ENCODE measurements at places on chromosomes 5 and 9. TPM values are rescaled to one million over a fixed set of nuclear protein-coding genes. Genes with fewer than 3 reads are reported as not detected.

DNA sequence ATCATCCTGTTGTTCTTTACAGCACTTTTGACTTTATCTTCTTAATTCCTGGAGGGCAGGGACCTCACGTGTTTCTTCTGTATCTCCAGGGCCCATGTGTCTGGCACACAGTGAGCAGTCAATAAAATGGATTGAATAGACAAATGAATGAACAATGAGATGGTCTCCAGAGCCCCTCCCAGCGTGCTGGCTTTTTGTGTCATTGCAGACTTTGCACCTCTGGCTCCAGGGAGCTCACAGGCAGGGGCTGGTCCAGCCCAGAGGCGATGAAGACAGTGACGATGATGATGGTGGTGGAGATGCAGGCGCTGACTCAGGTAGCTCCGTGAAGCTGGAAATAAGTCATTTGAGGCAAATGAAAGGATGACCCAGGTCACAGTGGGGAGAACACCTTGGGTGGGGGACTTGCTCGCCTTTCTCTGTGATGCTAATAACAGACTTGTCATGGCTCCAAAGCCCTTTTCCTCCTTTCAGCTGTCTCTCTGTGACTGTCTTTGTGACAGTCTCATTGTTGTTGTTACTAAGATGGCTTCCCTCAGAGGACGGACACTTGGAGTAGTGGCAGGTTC, 30.4 kb upstream of the FABP6 start:
- DNase-seq = no peak
- H3K27ac ChIP-seq = no peak overlapping the region
- H3K4me1 ChIP-seq = peaks cover 8% of the 10 kb centered on the region
- H3K27me3 ChIP-seq = no peaks in the 10 kb centered on the region
- no peak overlapping the region for H3K4me3 ChIP-seq
- H3K36me3 ChIP-seq = no peaks in the 10 kb centered on the region

- H3K36me3 ChIP-seq = no peaks in the 10 kb centered on the region
- H3K4me1 ChIP-seq = no peaks in the 10 kb centered on the region
- no peaks in the 10 kb centered on the region for H3K27me3 ChIP-seq
- H3K27ac ChIP-seq = no peak overlapping the region
- DNase-seq = no peak
Observed at GRCh38 chr9:93978551-93978950, 23.4 kb upstream of the BARX1 start.

DNA sequence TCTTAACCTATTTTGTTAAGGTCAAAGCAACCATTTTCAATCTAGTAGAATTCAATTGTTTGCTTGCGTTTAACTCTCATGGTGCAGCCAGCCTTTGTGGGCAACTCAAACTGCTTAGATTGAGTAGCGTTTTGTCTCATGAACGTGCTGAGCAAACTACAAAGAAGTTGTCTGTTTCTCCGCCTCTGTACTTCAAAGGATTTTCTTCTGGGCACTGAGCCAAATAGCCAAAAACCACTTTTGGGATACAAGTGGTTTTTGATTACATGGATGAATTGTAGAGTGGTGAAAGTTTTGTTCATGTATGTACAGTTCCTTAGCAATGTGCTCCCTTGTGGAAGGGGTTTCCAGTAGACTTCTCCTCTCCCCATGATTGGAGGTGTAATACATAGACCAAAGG, 122.9 kb downstream of the CFAP90 start:
- H3K4me3 ChIP-seq = no peak overlapping the region
- no peak overlapping the region for H3K27ac ChIP-seq
- no peaks in the 10 kb centered on the region for H3K27me3 ChIP-seq
- DNase-seq = no peak

GRCh38 chr9:10331157-10331556, 281.6 kb downstream of the PTPRD start:
- H3K27ac ChIP-seq = no peak overlapping the region
- H3K27me3 ChIP-seq = no peaks in the 10 kb centered on the region
- no peaks in the 10 kb centered on the region for H3K4me1 ChIP-seq
- no peak for DNase-seq
- H3K36me3 ChIP-seq = no peaks in the 10 kb centered on the region

- DNase-seq = no peak
- H3K27ac ChIP-seq = no peak overlapping the region
- H3K27me3 ChIP-seq = no peaks in the 10 kb centered on the region
- no peaks in the 10 kb centered on the region for H3K4me1 ChIP-seq
- 0 out of 2 replicates have a peak, but pooled peaks cover 2% of the 10 kb centered on the region for H3K36me3 ChIP-seq
Observed at GRCh38 chr9:136521537-136521936, 24.3 kb downstream of the NOTCH1 start.

- H3K27ac ChIP-seq = no peak overlapping the region
- no peaks in the 10 kb centered on the region for H3K27me3 ChIP-seq
- DNase-seq = no peak
- H3K4me3 ChIP-seq = no peak overlapping the region
- no peaks in the 10 kb centered on the region for H3K4me1 ChIP-seq
Observed at GRCh38 chr9:23721466-23721865, 104.6 kb downstream of the ELAVL2 start.

GRCh38 chr5:137836997-137837396, 30.7 kb upstream of the MYOT start:
- no peak overlapping the region for H3K27ac ChIP-seq
- no peaks in the 10 kb centered on the region for H3K4me1 ChIP-seq
- no peaks in the 10 kb centered on the region for H3K36me3 ChIP-seq

GRCh38 chr9:89999176-89999533, 394.3 kb downstream of the GADD45G start:
- H3K4me1 ChIP-seq = peaks cover 12% of the 10 kb centered on the region
- no peak overlapping the region for H3K4me3 ChIP-seq
- DNase-seq = no peak
- H3K27me3 ChIP-seq = no peaks in the 10 kb centered on the region

GRCh38 chr5:113102121-113102531, 125.5 kb downstream of the DCP2 start:
- H3K4me1 ChIP-seq = no peaks in the 10 kb centered on the region
- no peak for DNase-seq
- H3K4me3 ChIP-seq = no peak overlapping the region
- no peak overlapping the region for H3K27ac ChIP-seq

DNA sequence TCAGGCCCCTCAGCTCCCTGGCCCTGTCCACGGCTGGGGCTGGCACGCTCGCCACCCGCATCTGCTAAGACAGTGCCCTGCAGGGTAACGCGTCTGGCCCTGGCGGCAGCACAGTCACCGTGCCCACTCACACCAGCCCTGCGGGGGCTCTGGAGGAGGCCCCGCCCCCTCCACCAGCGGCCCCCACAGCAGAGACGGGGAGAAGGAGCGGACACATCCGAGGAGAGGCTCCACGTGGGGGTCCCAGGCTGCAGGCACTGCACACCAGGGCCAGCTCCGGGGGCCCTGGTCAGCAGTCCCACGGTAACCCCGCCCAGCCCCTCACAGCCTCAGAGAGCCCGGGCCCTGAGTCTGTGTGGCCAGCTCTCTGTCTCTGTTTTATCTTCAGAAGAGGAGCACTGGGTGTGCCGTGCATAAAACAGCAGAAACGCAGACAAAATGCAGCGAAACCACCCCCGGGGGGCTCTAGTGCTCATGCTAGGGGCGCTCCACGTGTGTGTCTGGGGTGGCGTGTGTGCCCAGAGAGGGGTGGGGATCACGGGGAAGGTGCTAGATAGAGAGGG, 47.5 kb upstream of the NRARP start:
- DNase-seq = no peak
- no peak overlapping the region for H3K4me3 ChIP-seq
- H3K27ac ChIP-seq = no peak overlapping the region
- no peaks in the 10 kb centered on the region for H3K36me3 ChIP-seq

GRCh38 chr5:80668016-80668969, 13.5 kb upstream of the DHFR start:
- no peaks in the 10 kb centered on the region for H3K27me3 ChIP-seq
- peaks cover 12% of the 10 kb centered on the region for H3K36me3 ChIP-seq
- no peak overlapping the region for H3K4me3 ChIP-seq
- no peak for DNase-seq
- H3K27ac ChIP-seq = no peak overlapping the region

DNA sequence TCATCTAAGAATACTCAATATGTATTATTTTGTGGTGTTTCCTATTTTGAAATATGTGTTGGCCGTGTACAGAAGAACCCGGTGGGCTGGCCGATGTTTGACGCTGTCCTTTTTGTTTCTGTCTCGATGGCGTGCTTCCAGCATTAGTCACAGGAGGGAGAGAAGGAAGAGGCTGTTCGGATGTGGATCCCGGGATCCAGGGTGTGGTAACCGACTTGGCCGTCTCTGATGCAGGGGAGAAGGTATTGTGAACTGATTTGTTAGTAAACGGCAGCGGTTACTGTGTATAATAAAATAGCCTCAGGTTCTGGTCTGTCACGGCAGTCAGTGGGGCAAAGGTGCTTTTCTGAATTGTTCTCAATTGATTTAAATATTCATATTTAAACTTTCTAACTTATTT, 275.0 kb downstream of the ARHGEF28 start:
- no peaks in the 10 kb centered on the region for H3K27me3 ChIP-seq
- H3K36me3 ChIP-seq = no peaks in the 10 kb centered on the region
- DNase-seq = no peak
- no peak overlapping the region for H3K4me3 ChIP-seq
- no peak overlapping the region for H3K27ac ChIP-seq

The CARTPT gene
- total RNA-seq = not detected

DNA sequence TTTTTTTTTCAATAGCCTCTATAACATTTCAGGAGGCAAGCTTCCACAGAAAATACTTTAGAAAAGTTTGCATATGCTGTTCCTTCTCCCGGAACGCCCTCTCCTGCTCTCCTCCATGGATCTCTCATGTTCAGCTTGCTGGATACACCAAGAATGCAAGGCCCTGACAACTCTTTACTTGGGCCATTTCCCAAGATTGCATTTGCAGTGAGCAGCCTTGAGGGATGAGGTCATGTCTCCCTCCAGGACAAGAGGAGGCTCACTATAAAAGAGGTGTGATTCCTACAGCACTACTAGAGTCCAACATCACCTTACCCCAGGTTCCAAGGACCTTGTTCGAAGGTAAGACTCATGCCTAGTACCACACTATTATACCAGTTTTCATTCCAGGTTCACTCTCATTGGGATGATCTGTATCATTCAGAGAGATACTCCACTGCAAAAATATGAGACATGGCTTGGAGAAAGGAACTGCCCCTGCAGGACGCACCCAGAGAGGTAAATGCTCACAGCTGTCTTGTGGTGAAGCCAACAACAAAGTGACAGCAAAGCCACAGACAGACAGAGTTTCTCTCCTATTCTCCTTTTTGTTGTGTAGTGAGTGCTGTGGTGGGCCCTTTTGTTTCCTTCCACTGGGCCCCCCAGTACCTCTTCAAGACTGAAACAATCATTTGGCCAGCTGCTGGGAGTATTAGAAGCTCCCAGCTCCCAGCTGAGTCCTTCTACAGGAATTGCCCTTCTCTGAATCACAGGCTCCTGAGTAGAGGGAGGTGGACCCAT, 151.7 kb upstream of the ZNF366 start:
- H3K36me3 ChIP-seq = no peaks in the 10 kb centered on the region
- no peaks in the 10 kb centered on the region for H3K4me1 ChIP-seq
- no peak for DNase-seq
- H3K4me3 ChIP-seq = no peak overlapping the region

DNA sequence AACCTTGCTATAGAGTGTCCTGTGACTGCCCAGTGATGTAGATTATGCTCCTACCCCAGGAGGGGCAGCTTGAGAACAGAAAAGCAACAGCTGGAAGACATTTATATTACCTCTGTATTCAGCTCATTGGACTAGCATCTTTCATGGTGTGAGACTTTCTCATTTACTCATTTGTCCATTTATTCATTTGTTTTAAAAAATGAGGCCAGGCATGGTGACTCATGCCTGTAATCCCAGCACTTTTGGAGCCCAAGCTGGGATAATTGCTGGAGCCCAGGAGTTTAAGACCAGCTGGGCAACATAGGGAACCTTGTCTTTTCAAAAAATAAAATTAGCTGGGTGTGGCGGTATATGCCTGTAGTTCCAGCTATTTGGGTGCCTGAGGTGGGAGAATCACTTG, 130.0 kb upstream of the LHFPL2 start:
- no peaks in the 10 kb centered on the region for H3K27me3 ChIP-seq
- H3K36me3 ChIP-seq = peaks cover 1% of the 10 kb centered on the region
- no peak overlapping the region for H3K27ac ChIP-seq

The TSLP gene
- not detected for total RNA-seq

DNA sequence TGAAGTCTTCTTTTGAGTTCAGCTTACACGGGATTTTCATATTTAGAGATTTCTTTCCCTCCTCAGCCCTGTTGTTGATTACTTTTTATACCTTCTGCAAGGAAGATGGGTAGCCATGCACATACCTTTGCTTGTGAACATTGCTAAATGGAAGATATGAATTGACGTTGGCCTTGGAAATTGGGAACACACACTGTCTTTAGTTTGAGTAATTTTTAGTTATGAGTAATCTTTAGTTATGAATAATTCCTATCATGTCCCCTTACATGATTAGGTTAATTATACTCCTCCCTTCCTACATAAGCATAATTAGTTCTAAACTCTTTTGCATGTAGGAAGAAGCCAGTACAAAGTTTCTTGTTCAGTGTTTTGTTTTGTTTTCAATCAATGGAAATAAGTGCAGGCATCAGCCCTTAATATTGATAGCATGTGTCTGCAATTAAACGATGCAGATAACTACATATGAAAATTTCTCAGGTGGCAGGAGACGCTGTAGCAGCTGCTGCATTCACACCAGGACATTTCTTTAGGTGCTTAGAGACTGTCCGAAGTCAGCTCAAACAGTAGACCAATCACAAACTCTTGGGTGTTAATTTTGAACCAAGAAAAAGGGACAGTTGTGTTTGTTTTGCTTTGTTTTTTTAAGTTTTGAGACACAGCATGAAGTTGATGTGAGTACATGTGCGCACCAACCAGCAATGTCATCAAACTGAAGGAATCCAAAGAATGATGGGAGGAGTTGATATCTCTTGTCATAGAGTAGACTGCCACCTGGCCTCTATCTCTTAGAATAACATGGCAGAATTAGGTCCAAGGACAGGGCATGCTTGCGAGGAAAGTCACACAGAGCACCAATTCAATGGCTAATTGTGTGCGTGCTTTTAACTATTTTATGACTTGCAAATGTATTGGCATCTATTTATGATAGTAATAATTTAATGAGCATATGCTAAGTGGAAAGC, 51.4 kb downstream of the SMARCA2 start:
- H3K27me3 ChIP-seq = no peaks in the 10 kb centered on the region
- peaks cover 32% of the 10 kb centered on the region for H3K36me3 ChIP-seq
- DNase-seq = no peak
- H3K4me3 ChIP-seq = no peak overlapping the region
- no peaks in the 10 kb centered on the region for H3K4me1 ChIP-seq

GRCh38 chr9:120403543-120403856, 176.5 kb downstream of the CDK5RAP2 start:
- no peak for DNase-seq
- H3K27ac ChIP-seq = no peak overlapping the region
- no peaks in the 10 kb centered on the region for H3K27me3 ChIP-seq
- H3K4me3 ChIP-seq = no peak overlapping the region

- no peaks in the 10 kb centered on the region for H3K36me3 ChIP-seq
- no peak overlapping the region for H3K27ac ChIP-seq
- H3K4me3 ChIP-seq = no peak overlapping the region
- DNase-seq = no peak
Observed at GRCh38 chr5:13569090-13569715, 375.3 kb downstream of the DNAH5 start.

- H3K27ac ChIP-seq = no peak overlapping the region
- H3K36me3 ChIP-seq = no peaks in the 10 kb centered on the region
- DNase-seq = no peak
- peaks cover 28% of the 10 kb centered on the region for H3K4me1 ChIP-seq
Observed at GRCh38 chr5:154483654-154484392, 5.8 kb upstream of the HAND1 start.

The OTP gene
- total RNA-seq = 8.4 TPM

The MAST4 gene
- total RNA-seq = 0.72 TPM

The EPB41L4B gene
- total RNA-seq = 0.28 TPM

GRCh38 chr5:3343211-3343610, 252.4 kb upstream of the IRX1 start:
- H3K27me3 ChIP-seq = no peaks in the 10 kb centered on the region
- no peaks in the 10 kb centered on the region for H3K4me1 ChIP-seq
- no peak overlapping the region for H3K27ac ChIP-seq

The IL3 gene
- total RNA-seq = not detected

The DMRT3 gene
- not detected for total RNA-seq

The BSPRY gene
- 5.6 TPM for total RNA-seq
